ENCODE measurements at places on chromosomes 6 and 20.

DNA sequence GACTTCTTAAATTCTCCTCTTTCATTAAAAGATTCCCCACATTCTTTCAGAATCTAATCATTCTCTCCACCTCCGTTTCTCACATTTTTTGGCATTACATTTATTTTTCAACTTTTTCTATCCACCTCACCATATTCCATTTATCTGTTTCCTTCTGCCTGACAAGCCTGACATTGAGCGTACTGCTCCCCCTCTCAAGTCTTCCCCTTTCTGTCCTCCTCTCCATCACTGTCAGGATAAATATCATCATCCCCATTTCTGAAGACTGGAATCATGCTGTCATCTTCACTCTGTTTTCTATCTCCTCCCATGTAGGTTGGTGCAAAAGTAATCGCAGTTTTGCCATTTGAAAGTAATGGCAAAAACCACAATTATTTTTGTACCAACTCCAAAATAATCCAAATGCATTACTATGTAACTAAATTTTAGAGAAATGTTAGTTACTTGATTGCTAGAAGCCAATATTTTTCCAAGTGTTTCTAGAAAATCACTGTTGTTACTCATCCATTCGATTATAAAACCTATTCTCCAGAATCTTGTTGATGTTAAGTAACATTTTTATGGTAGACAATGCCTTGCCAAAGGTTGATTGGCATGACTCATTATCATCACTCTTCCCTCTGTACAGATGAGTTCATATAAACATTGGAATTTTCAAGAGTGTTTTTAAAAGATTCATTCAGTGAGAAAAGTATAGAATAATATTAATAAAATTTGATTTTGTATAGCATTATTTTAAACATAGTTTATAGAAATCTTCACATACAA is 292.3 kb upstream of the RNF217 start:
- DNase-seq: no peak

DNA sequence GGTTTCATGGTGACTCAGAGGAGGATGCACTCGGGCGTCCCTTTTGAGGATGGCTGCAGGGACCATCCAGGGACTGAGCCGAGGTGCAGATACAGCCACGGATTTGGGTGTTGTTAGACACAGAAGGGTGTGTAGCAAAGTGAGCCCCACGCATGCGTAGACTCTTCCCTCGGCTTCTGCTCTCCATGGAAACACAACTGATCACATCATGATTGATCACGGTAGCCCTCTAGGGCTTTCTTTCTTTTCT is 606 bp upstream of the ULBP1 start:
- DNase-seq: no peak

DNA sequence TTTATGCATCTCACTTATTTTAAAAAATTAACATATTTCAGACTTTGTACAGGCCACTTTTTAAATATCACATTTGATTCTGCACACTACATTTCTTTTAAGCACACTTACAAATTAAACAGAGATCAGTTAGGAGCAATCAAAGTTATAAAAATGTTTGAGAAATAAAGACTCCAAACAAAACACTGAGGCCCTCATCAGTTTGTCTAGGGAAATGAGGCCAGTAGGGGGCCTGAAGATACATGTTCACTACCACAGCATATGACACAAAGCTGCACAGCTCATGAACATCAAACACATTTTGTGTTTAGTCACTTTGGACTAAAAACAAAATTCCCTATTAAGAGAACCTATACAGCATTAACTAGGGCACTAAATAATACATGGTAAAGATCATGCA is 180.5 kb downstream of the PDE7B start:
- no peak for DNase-seq

DNA sequence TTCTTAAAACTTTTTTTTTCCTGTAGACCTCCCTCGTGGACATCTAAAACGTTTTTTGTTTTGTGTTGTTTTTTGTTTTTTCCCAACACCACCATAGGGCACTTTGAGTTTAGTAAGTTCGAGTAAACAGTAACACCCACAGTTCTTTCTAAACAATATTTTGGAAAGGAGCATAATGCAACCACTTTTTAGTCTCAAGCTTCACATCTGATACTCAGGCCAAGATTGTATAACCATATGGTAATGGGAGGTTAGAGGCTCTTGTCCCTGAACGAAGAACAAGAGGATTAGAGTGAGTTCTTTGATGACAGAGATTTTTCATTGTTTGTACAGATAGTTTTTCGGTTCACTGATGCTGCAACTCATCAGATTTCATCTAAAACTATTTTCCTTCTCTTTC is 144.6 kb downstream of the MTHFD1L start:
- DNase-seq: no peak

DNA sequence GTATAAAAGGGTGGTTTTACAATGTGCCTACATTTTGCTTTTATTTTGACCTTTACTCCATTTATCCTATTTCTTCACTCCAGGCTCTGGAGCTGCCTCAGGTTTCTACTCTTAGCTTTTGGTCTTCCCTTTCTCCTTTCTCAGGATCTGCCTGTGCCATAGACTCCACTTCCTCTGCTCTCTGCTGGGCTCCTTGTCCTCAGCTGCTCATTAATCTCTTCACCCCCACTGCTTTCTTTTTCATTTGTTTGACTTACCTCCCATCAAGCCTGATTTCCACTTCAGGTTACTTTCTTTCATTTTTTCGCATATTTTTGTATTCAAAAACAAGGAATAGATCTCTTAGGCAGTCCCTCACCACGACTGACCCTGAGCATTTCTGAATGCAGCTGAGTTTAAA is 106.8 kb downstream of the COL19A1 start:
- DNase-seq: no peak

- no peak for DNase-seq
Measured at GRCh38 chr6:22153384-22154158, 143.3 kb downstream of the PRL start.

GRCh38 chr6:87656857-87657256 is 45.2 kb downstream of the AKIRIN2 start:
- DNase-seq: no peak
